GM23338 (cell line): ENCODE measurements at places on chromosomes 6 and 20.

DNA sequence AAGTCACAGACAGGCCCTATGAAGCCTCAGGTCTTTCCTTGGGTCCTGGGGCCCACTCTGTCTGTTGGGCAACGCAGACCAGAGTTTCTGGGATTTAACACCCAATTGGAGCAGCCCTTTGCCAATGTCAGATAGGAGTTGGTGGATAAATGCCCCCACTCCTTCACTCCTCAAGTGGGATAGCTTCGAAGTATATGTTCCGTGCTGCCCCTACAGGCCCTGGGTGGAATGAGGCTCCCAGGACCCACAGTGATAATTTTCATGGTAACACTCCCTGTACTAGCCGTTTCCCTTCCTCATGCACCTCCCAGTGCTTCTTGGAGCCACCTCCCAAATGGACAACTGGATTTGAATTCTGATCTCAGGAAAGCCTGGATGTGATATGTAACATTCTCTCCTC lies 145.4 kb downstream of the FOXA2 start:
- peak; percentile 55 for DNase-seq

DNA sequence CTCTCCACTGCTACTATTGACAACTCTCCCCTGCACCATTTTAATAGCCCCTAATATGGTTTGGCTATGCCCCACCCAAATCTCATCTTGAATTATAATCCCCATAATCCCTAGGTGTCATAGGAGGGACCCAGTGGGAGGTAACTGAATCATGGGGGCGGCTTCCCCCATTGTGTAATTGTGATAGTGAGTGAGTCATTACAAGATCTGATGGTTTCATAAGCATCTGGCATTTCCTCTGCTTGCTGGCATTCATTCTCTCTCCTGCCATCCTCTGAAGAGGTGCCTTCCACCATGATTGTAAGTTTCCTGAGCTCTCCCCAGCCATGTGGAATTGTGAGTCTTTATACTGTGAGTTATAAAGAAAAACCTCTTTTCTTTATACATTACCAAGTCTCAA lies 74.1 kb upstream of the TCF21 start:
- no peak for DNase-seq

DNA sequence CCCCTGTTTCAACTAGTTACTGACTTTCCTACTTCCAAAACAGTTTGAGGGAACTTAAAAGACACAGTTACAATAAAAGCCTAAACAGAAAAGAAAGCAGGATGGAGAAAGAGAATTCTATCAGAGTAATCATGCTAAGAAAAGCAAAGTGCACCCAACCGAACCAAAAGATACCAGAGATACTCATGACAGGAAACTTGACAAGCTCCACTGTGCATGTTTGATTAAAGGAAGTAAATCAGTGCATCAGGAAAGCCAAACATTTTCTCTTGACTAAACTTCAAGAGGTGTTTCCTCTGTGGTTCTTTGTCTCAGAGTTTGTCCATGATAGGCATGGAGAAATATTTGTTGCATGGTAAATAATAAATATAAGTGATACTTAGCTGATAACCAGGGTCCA lies 138.9 kb downstream of the PACRG start:
- no peak for DNase-seq

DNA sequence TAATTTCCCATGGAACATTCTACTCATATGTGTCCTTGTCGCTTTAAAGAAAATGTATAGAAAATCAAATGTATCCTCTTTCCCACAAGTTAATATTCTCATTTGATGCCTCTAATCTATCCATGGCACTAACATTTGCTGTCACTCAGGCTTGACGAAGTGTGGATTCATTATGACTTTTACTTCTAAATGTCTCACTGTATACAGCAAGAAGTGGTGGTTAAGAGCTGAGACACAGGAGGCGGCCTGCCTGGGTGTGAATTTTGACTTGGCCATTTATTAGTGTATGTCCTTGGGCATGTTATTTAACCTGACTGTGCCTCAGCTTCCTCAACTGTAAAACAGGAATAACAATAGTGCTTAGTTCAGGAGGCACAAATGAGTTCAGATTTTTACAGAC lies 70.0 kb downstream of the TRMT6 start:
- no peak for DNase-seq

DNA sequence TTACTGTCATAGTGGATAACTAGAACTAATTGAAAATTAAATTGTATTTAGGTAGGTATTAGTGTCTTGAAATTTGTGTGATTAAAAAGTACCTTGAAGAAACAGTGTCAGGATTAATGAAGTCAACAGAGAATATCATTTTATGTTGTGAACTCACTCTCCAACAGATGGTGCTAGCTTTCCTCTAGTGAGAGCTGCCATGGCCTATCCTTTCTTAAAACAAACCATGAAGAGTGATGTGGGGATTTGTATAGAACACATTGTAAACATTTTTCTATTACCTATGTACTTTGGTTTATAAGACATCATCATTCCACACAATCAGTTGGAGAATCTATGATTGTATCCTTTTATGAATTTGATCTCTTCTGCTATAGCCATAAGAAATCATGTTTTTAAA lies 4.8 kb upstream of the SRSF12 start:
- DNase-seq: peak; percentile 56

- DNase-seq: no peak
Measured at GRCh38 chr6:109036574-109037294, 57.9 kb downstream of the SESN1 start.

- peak; percentile 68 for DNase-seq
Measured at GRCh38 chr6:119148098-119148824, 69.8 kb upstream of the FAM184A start.

DNA sequence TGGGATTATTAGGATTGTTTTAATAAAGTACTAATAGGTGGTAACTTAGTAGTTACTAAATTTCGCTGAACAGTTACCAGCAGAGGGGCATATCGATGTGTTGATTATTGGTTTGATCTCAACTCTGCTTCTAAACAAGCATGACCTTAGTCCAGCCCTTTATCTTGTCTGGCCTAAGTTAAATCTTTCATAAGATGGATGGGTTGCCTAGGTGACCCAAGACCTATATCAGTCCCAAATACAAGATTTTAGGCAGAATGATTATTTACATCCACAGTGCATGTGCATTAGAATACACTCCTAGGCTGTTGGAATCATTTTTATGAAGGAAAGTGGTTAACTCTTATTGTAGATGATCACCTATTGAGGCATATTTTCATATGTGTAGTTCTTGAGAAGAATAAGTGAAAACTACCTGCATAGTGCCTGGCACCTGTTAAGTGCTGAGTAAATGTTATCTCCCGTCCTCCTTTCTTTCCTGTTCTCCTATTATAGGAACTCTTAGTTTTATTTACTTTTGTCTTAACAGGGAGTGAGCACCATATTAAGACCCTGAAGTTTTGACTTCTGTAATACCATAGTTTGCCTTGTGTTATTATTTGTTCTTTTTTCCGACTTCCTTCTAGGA lies 1.1 kb downstream of the HSF2 start:
- DNase-seq: no peak

GRCh38 chr20:32871627-32872160 lies 13.0 kb downstream of the EFCAB8 start:
- no peak for DNase-seq
